Fibroblast of villous mesenchyme (primary cell): ENCODE measurements at places on chromosomes 4 and X. TPM values are rescaled to one million over a fixed set of nuclear protein-coding genes. Genes with fewer than 3 reads are reported as not detected.

DNA sequence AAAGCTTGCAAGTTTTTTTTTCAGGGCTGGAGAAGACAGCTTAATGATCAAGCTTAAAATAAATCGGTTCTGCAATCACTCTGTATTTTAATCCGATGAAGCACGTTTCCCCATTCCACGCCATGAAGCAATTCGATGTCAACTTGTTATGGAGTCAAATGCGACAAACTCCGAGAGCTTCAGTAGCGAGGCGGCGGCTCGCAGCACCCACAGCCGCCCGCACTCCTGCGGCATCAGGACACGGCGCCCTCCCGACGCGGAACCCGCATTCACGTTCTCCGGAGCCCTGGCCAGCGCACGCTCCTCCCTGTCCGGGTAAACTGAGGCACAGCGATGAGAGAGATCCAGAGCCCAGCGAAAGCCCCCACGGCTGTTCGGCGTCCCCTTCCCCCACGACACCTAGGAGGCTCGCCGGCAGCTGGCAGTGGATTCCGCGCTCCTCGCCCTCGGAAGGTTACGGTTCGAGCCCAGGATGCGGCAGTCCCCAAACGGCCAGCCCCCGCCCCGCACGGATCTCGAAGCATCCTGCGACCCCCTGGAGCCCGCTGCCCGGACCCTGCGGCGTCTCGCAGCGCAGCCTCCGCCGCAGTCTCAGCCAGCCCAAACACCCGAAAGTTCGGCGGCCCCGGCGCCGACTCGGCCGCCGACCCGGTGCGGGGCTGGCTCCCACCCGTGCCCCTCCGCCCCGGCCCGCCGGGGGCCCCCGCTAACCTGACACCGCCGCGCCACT is 507 bp downstream of the MFAP3L start:
- no peak for DNase-seq

- no peak for DNase-seq
Observed at GRCh38 chr4:44652002-44652401, 577 bp upstream of the YIPF7 start.

DNA sequence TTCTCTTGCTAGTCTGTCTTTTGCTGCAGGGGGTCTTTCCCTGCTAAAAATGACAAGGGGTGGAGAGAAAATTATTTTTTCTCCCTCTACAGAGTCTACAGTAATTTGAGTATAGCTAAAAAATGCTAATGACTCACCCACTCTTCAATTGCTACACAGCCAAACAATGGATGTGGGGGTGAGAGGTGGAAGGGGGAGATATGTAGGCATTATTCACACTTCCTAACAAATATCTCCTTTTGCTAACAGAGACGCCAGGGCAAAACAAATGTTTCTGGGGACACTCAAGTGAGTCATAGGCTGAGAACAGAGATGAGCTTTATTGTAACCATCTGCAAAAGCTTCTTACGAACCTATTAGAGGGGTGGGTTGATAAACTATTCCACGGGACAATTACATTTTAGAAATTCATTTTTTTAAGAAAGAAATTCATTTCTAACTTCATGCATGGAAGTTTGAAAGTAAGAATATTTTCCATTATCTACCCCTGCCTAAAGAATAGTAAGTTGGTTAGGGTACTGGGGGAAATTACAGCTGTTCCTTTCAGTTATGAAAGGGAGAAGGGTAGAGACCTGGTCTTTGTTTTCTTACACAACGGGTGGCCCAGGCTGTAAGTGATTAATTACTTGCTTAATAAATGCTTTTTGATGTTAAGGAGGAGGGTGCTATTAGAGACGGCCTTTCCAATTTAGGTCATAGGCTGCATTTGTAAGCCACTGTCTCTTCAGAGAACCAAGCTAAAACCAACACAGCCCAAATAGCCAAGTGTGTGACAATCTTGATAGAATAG is 12.8 kb downstream of the SCD5 start:
- peak; percentile 57 for DNase-seq

- no peak for DNase-seq
Observed at GRCh38 chr4:150983851-150984250, 31.2 kb downstream of the LRBA start.

DNA sequence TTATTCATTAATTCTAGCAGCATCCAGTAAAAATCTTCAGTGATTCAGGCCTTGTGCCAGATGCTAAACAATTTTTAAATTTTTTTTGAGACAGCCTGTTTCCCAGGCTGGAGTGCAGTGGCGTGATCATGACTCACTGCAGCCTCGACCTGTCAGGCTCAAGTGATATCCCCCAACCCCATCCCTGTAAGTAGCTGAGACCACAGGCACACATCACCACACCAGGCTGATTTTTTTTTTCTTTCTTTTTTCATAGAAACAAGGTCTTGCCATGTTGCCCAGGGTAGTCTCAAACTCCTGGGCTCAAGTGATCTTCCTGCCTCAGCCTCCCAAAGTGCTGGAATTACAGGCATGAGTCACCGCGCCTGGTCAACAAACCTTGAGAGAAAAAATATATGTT is 705.5 kb downstream of the ARAP2 start:
- no peak for DNase-seq

- DNase-seq = peak; percentile 81
Observed at GRCh38 chr4:74123065-74123728, 24.2 kb upstream of the CXCL2 start.

Gene CFP
- total RNA-seq = under 0.01 and 0.32 TPM in 2 replicates

Gene IL2RG
- total RNA-seq = not detected in 2 replicates

DNA sequence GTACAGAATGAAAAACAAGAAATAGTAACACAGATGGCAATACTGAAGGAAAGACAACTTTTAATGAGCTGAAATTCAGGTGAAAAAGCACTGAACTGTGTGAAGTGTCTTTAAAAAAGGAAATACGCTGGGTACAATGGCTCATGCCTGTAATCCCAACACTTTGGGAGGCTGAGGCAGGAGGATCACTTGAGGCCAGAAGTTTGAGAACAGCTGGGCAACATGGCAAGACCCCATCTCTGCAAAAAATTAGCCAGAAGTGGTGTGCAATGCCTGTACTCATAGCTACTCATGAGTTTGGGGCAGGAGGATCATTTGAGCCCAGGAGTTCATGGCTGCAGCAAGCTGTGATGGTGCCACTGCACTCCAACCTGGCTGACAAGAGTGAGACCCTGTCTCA is 59.8 kb upstream of the COX18 start:
- DNase-seq = no peak

GRCh38 chrX:23838953-23839352 is 56.0 kb downstream of the SAT1 start:
- DNase-seq = no peak

Gene GABRA4
- not detected in 2 replicates for total RNA-seq

Gene NEUROG2
- not detected in 2 replicates for total RNA-seq

- no peak for DNase-seq
Observed at GRCh38 chr4:90328558-90328957, 201.4 kb downstream of the CCSER1 start.

GRCh38 chr4:60201052-60201673 is 999.0 kb upstream of the ADGRL3 start:
- DNase-seq = peak; percentile 43

GRCh38 chr4:143386812-143387211 is 50.1 kb downstream of the GAB1 start:
- no peak for DNase-seq

GRCh38 chr4:9942921-9943600 is 78.2 kb downstream of the SLC2A9 start:
- no peak for DNase-seq

Gene SYNPO2
- 139 and 194 TPM in 2 replicates for total RNA-seq

Gene TENM3
- total RNA-seq = 24.2 and 26.4 TPM in 2 replicates

DNA sequence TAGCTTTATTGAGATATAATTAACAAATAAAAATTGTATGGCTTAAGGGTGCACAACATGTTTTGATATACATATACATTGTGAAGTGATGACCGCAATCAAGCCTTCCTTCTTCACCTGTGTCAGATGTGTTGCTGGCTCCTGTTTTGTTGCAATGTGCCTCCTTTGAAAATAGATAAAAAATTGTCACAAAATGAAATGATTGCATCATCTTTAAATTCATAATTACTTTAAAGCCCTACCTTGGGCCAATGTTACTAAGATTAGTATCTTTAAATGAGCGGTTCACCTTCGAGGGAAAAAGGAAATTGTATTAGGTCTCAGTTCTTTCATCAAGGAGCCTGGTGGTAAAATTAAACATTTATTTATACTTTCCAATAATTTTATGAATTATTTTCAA is 77.3 kb downstream of the GPRIN3 start:
- DNase-seq = no peak

Gene ZDHHC15
- under 0.01 TPM in 1 of 2 replicates, not detected in the other for total RNA-seq

- peak; percentile 65 for DNase-seq
Observed at GRCh38 chrX:119698845-119699244, 5.9 kb upstream of the SEPTIN6 start.

DNA sequence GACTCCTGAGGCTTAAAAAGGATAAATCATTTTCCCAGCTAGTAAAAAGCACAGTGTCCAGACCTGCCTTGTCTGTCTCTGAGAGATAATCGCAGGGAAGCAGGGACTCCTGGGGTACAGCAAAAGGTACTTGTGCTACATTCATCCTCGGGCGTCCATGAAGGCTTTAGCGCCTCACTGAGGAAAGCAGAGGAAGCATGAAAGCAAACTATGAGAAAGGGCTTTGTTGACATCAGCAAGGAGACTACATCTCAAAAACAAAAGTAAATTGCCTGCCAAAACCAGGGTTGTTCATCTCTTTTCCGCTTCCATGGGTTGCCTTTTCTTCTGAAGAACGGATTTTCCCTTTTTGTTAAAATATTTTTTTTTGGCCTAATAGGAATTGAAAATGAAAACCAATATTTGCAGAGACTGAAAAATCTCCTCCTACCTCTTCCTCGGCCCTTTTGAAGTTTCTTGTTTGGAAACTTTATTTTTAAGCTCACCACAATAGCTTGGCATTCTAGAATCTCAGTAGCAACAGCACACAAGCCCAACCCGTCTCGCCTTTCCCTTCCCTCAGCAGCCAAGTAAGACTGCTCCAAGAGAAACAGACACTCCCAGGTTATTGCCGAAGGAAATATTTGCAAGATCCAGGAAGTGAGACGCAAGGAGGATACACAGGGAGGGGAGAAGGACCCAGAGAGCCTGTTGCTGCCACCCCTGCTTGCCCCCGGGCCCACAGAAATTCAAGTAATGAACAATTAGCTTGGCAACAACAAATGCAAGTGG is 148.3 kb upstream of the DGKK start:
- no peak for DNase-seq

DNA sequence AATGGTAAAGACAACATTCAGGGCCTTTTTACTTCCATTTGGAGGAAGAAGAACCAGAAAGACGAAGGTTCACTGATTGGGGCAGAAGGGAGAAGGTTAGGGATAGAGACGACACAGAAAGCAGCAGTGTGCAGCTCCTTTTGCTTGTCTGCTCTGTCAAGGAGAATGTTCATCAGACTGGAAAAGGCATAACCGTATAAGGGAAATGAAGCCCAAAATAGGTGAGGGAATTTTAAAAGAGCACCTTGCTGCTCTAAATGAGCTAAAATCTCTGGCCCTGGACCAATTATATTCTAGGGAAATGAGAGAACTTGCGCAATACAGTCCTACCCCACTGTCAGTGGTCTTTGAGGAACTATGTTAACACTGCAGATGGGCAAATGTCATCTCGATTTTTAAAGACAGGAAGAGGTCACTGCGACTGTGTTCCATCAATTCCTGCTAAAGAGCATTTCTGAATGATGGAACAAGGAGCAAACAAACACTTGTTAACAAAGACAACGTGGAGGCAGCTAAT is 909.8 kb upstream of the FTHL17 start:
- DNase-seq = no peak

DNA sequence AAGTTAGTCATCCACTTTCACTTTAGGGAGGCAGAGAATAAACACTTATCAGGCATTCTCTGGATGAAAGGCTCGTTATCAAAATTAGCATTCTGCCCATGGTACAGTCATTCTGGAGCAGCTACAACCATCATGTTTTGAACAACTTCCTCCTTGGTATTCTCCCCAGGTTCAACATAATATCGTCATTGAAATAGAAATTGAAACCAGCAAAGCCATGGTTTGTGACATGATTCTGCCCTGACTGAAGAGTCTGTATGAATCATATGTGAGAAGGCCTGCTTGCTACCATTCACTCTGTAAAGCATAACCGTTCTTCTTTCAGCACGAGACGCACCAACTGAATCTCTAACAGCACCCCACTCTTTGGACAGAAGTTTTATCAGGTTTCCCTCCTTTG is 127.5 kb upstream of the RADX start:
- no peak for DNase-seq

- no peak for DNase-seq
Observed at GRCh38 chr4:7786040-7786439, 153.6 kb downstream of the AFAP1 start.

Gene WDR17
- 0.64 and 0.86 TPM in 2 replicates for total RNA-seq

- DNase-seq = no peak
Observed at GRCh38 chr4:14025111-14025510, 397.6 kb upstream of the BOD1L1 start.

DNA sequence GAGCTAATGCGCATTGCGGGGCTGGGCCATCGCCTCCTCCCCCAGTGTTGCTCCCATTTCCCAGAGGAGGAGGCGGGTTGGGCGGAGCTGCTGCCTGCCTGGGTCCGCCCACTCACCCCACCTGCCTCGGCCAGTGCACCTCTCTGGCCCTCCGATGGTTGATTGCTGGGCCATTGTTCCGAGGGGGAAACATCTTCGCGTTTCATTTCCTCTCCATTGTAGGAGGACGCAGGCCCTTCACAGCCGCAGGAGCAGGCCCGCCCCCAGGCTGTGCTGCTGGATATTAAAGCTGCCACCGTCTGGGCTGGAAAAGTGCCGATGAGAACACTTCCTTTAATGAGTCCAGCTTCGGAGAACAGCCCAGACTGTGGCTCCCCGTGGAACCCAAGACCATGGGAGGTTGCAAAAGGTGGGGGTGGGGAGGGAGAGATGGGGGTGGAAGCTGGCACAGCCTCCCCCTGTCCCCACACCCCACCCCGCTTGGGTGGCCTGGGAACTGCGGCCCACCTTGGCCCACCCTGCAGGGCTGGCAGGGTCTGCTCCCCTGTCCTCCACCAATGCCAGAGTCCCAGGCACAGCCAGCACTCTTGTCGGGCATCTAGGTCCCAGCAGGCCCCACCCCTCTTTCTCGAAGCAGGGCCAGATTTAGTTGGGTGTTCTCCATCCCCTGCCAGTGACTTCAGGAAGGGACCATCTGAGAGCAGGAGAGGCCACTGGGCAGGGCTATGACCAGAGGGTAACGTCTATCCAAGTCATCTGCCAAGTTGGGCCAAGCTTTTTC is 96.6 kb downstream of the ADRA2C start:
- DNase-seq = no peak

DNA sequence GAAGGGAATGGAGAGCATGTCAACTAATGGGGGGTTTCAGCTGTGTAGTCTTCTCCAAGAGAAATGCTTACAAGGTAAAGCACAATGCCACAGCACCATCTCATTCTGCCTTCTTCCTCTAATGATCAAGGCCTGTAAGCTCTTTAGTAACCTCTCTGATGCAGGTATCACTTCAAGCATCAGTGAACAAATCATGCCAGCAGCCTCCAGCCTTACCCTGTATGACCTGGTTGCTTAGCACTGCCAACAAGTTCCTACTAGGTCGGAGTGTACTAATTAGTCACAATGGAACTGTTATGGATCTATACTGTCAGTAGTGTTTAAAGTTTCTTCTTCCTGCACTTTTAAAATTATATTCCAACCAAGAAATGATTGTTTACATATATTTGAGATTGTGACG is 197.7 kb downstream of the GRID2 start:
- no peak for DNase-seq
